ENCODE measurements at places on chromosomes 11 and 22.

- DNase-seq = no peak
Measured at GRCh38 chr11:64196626-64197025, 9.9 kb upstream of the FERMT3 start.

DNA sequence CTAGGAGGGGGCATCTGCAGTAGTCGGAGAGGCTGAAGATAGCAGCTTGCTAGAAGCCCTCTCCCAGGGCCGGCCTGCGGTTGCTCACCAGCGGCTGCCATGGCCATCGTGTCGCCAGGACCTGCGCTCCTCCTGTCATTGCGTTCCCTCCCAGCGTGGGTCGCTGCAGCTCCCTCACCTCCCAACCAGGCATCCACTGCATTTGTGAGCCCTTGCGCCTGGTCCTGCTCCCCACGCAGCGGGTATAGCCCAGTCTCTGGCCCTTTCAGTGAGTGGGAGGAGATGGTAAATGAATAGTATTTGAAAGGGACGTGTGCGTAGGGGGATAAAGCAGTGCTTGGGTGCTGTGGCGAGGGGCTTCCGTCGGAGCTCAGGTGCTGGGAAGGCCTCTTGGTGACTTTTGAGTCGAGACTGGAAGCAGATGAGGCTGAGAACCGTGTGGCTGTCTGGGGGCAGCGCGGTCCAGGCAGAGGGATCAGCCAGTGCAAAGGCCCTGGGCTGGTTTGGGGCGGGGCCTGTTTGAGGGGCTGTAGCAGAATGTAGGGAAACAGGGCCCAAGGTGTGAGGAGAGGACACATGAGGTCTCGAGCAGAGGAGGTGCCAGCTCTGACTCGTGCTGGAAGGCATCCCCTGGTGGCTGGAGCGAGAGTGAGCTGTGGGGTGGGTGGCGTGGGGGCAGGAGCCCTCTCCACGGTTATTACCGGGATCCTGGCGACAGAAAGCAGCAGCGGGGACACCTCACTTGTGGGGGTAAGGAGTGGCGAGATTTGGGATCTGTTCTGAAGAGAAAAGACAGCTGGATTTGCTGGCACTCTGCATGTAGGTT lies 39.3 kb downstream of the LRP5 start:
- no peak for DNase-seq

- no peak for DNase-seq
Measured at GRCh38 chr11:57513452-57513795, 2.1 kb downstream of the SLC43A1 start.

GRCh38 chr11:121435551-121436511 lies 16.3 kb upstream of the SORL1 start:
- DNase-seq = no peak

- no peak for DNase-seq
Measured at GRCh38 chr11:4565371-4565770, 16.2 kb upstream of the OR52I2 start.

- no peak for DNase-seq
Measured at GRCh38 chr11:125401746-125402145, 94.3 kb downstream of the FEZ1 start.

DNA sequence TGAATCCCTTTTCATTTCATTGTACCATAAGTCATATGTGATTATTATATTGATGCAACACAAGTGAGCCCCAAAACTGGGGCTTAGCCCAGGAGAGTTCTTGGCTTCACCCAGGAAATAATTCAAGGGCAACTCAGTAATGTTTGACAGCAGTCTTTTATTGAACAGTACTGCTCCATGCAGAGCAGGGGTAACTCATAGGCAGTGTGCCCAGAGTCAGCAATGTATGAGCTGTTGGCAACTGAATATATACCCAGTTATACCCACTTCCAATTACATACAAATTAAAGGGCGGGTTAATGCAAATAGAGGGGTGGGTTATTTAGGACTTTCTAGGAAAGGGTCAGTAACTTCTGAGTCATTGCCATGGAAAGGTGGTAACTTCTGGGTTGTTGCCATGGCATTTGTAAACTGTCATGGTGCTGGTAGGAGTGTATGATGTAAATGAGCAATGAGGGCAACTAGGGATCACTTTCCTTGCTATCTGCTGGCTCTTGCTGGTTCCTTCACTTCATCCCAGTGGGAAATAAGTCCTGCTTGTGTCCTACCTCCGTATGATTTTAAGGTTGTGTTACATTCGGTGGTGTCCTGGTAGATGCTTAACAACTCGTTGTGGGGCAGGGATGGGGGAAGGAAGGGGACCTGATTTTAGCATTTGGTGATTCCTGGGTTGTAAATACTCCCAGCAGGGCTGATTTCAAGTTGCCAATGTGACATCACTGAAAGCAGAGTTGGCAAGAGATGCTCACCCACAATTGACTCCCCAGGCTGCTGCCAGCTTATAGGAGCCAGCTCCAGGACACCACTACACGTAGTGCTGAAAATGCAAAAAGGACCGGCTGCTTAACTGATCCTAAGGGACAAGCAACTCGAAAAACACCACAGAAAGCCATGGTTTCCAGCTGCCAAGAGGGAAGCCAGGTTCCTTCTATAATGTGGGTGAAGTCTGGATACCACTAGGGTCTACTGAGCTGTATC lies 70.1 kb downstream of the SYT9 start:
- no peak for DNase-seq

GRCh38 chr22:46092670-46093410 lies 57.5 kb upstream of the PPARA start:
- DNase-seq = no peak

DNA sequence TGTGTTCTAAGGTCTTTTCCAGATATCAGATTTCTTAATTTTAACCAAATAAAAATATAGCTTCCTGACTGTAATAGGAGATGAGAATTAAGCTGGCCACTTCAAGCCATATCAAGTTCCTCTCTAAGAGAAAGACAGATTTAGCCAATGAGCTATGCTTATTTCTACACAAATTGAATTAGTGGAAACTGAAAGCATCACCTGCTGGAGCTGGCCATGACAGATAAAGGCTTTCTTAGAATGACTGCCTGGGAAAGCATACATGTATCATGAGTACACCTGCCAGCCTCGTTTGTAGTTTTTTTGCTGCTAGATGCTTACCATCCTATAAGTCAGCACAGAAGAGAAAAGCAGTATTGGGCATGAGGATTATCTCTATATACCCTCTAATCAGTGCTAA lies 53.5 kb upstream of the DBX1 start:
- DNase-seq = no peak

DNA sequence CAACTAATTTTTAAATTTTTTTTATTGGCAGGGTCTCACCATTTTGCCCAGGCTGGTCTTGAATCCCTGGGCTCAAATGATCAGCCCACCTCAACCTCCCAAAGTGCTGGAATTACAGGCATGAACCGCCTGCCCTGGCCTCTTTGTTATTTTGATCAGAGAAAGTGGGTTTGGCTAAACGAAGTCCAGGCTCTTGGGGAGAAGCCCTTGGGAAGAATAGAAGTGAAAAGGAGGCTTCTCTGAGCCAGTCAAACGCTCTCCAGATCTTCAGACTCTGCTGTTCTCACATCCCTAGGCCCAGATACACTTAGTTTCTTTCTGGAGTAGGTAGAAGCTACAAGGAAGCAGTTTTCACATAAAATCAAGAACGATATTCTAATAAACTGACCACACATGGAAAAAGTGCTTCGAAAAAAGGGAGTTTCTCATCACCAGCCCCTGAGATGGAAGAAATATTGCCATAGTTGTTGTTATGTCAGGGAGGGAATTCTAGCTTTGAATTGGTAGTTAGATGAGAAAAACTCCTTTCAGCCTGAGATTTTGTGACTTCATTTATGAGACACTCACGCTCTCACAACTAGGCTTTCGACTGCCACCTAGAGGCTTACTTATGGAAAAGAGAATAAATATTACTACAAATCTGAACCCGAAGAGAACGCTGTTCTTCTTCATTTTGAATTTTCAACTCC lies 41.7 kb upstream of the AQP11 start:
- no peak for DNase-seq

DNA sequence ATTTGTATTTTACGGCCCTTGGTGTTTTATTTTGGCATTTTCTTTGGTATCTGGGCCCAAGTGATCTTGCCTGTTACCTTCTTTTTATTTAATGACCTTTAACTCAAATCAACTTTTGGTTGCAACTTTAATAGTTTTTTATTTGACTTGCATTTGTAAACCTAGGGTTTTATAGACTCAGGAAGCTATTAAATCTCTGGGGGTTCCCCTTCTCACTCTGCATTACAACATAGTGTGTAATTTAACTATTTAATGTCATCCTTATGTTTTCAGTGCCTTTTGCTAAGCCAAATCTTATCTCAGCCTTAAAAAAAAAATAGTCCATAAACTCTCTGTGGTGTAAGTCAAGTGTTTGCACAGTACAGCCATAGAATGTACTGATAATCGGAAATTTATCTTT lies 3.4 kb downstream of the FJX1 start:
- no peak for DNase-seq

DNA sequence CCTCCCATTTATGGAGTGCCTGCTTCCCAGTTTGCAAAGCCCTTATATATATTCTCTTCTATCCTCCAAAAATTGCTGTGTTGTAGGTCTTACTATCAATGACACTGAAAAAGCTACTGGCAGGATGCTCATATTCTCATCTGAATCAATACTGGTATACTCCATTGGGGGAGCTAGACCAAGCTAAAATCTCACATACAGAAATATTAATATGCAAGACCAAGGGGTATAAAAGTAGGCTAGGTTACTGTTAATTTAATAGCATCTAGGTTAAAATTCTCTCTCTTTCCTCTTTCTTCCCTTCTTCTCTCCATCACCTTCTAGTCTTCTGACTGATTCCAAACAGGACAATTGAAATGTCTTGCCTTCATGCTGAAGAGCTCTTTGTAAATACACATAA lies 17.1 kb upstream of the BDNF start:
- no peak for DNase-seq

GRCh38 chr11:118233377-118233776 lies 8.6 kb upstream of the JAML start:
- DNase-seq = no peak

DNA sequence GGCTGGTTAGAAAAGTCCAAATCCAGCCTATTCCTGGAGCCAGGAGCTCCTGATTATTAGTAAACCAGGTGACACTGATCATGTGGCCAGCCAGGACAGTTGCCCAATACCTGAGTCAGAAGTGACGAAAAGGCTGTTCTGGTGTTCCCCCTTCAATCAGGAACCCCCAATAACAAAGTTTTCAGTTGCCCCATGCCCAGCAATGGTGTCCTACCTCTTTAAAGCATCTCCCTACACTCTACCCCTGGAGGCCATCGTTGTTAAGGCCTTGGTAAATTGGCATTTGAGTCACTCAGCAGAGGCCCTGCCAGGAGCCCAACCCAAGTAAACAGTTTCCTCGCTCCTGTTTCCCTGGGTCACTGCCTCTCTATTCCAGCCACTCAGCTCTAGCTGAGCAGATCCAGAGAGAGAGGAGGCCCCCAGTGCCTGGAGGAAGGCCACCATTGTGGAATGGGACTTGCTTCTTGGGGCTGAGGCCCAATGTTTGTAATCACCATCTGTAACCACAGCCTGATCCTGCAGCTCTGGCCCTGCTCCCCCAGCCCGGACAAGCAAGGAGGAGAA lies 25.0 kb downstream of the ARHGAP1 start:
- no peak for DNase-seq

DNA sequence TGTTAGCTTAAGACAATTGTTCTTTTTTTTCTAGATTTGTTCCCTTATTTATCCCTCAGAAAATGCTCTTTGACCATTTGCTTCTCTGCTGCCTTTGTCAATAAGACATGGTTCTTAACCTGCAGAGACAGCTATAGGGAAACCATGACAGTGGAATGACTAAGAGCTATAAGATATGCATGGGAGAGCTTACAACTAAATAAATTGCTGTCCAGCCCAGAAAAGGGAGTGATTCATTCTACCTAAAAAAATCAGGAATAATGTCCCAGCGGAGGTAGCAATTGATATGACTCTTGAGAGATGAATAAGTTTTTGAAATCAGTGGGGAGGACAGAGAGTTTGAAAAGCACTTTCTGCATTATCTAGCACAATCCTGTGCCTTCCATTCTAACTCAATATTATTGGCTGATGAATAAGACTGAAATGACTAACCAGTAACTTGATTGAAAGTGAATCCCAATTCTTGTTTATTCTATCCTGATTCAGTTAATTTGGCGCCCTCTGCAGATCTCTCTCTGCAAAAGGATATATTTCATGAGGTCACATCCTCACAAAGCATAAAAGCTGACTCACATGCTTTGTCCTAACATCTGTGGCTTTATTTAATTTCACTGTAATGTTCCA lies 680.5 kb upstream of the API5 start:
- DNase-seq = no peak

DNA sequence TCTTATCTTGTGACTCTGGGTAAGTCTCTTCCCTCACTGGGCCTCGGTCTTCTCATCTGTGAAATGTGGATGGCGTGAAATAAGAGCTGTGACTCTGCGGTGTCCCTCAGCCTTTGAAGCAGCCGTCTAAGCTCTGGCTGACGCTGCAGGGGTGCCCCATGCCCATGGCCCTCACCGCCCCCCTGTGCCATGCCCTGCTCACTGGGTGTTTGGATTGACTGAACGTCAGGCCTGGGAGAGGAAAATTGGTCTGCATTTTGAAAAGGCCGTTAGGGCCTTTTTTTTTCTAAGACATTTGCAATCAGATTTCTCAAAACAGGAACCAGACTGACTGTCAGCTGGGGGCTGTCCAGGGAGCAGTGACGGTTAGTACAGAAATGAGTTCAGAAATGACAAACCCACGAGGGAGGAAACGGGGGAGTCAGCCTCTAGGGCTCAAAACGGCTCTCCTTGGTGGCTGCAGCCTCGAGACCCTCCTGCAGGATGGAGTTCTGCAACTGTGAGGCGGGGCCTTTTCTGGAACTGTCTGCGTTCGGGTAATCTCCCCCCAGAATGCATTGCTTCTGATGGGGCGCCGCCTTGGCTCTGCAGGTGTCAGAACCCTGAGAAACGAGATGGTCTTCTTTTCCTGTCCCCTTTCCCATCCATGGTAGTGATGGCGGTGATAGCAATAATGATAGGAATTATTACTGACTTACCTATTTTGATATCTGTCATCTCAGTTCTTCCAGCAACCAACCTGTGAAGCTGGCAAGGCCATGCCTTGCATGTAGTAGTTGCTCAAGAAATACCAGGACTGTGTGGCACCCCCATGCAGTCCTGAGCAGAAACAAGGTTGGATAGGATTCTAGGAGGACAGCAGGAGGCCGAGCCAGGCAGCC lies 2.0 kb downstream of the GRK2 start:
- no peak for DNase-seq

GRCh38 chr11:44310463-44311272 lies 729 bp upstream of the ALX4 start:
- DNase-seq = no peak

DNA sequence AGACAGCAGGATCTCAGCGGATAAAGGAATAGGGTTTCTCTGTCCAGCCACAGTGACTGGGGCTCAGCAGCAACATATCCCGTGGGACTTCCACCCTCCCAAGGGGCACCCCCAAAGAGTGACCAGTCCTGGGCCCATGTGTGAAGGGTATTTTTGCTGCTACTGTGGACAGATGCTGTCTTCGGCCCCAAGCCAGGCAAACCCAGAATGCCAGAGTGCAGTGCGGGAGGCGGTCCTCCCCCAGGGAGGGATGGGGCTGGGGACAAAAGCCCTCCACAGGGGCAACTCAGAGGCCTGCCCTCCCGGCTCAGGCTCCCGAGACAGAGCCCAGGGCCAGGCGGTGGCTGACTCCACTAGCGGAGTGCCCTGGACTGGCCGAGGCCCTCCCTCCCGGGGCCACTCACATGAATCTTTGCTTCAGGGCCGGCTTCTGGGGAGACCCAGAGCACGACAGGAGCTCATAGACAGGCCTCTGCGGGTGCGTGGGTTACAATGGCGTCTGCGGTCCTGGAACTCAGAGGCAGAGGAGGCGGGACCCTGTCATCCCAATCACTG lies 34.7 kb upstream of the WNT7B start:
- no peak for DNase-seq
